ENCODE measurements at places on chromosomes 4 and X.

GRCh38 chr4:34047363-34047762, 2197.0 kb downstream of the ARAP2 start:
- DNase-seq, result no peak

DNA sequence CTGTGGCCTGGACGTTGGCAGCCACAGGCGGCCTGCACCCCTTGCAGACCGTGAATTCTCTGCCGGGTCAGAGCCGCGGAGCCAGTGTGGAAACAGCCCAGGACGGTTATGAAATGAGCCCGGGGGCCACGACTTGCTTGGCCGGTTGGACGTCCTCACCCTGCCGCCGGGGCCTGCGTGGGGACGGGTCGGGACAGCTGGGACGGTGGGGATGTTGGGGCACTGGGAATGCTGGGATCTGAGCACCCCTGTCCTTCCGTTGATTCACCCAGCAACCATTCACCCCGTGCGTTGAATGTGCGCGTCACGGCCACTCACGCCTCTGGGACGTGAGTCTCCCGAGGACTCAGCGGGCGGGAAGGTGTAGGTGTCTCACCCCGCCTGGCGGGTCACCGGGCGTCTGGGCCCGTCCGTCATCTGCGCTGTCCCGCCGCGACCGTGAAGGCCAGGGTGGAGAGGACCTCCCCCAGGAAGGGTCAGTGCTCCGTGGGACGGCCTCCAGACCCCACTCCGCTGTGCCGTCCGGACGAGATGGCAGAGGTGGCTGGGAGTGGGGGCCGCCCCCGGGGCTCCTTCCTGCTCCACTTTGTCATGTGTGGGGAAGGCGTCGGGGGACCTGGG, 4.5 kb upstream of the PLCXD1 start:
- peak; percentile 88 for DNase-seq

- no peak for DNase-seq
Observed at GRCh38 chr4:119149110-119149509, 13.5 kb downstream of the MYOZ2 start.

DNA sequence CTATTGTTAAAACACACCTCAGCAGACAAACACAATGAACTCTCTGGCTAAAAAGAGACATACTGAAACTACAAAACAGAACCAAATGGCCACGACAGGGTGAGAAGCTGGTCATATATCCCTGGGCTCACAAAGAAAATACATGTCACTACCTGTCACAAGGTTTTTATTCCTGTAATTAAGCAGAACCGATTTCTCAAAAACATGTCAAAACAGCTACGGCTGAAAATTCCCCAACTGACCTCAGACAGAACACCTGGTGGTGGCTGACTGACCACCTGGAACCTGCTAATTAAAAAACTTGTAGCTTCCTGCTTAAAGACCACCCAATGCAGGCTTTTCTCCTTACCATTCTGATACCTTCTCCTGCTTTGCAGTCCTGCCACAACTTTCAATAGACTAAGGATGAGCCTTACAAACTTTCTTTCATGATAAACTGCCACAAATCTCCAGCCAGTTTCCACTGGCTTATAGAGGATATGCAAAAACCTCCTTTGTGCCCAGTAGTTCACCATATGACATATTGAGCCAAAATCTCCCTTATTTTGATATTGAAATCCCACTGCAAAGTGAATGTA, 571.9 kb downstream of the SPOCK3 start:
- DNase-seq, result no peak

- no peak for DNase-seq
Observed at GRCh38 chr4:336099-336892, 1.3 kb upstream of the ZNF141 start.

Data from chondrocyte (in vitro differentiated cells).